ENCODE measurements at places on chromosomes 1 and 21.

DNA sequence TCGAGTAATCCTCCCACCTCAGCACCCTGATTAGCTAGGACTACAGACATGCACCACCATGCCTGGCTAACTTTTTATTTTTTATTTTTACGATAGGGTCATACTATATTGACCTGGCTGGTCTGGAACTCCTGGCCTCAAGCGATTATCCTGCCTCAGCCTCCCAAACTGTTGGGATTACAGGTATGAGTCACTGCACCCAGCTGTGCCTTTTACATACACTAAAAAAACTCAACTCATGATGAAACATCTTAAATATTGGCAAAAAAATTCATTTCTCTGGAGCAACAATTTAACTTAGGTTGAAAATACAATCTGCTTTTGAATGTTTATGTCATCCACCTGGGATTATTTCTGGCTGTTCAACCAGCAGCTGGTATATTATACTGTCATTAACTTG, 598.3 kb upstream of the ZP4 start:
- no peak for DNase-seq

GRCh38 chr1:24850328-24850920, 79.7 kb downstream of the RUNX3 start:
- DNase-seq, result no peak

DNA sequence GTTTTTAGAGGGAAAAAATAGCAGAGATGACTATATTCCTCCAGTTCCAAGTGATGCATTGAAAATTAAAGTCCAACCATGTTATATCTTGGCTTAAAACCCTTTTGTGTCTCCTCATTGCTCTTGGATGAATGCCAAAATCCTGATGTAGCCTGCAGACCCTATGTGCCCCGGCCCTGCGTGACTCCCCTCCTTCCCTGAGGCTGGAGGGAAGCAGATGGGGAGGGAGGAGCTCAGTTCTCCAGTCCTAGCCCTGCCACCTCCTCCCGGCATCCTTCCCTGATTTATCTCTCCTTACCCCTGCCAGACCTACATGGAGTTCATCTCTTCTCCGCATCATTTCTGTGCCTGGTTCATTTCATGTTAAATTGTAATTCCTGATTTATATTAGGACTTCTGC, 397.4 kb downstream of the PTPRU start:
- DNase-seq, result no peak

- no peak for DNase-seq
These were observed 112.3 kb upstream of the NFIA start for GRCh38 chr1:60969971-60970509.

DNA sequence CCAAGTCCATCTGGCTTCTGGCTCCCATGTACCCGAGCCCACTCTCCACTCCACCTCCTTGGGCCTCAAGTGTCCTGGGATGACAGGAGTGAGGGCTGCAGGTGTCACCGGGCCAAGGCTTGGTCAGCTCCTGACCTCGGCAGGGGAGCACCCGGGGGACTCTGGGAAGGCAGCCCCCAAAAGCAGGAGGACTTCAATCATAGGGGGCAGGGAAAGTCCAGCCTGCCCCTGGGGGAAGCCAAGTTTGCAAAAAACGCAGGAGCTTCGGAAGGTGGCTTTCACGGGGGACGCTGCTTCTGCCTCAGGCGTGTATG, 56.8 kb downstream of the KCNAB2 start:
- no peak for DNase-seq

- DNase-seq, result peak; percentile 22
These were observed 120.0 kb downstream of the PEX14 start for GRCh38 chr1:10594595-10595223.

DNA sequence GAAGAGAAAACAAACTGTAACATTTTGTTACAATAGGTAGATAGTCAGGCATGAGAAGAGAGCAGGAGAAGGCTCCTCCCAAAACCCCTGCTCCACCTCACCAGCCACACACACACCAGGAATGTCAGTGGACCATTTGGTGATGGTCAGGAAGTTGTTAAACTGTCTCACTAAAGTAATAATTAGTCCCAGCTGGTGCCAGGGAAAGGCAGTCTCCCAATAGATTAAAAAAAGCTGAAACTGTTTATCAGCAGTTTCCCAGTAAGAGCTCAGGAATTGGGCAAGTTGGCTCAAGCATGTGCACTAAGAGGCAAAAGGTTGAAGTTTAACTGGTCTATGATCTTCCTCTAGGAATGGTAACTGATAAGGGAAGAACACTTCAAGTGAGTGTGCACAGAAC, 249.6 kb downstream of the COL11A1 start:
- DNase-seq, result no peak

GRCh38 chr21:42580793-42581321, 67.2 kb downstream of the SLC37A1 start:
- DNase-seq, result no peak

DNA sequence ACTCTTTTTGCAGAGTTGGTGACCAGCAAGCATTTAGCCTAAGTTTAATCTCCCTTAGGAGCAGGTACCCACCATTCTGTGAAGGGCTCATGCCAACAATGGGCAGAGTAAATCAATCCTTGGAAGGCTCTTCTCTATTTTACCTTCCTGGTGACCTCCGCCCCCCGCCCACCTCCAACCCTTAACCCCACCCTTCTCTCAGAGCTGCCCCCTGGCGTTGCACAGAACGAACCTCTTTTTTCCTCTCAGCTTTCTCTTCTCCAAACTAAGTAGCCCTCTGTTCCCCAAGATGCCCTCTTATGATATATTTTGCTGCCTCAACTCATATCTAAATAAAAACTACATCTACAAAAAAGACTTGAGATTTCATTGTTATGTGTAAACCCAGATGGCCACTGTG, 186.8 kb downstream of the SEC16B start:
- no peak for DNase-seq

GRCh38 chr1:221141606-221142285, 262.5 kb downstream of the HLX start:
- no peak for DNase-seq

DNA sequence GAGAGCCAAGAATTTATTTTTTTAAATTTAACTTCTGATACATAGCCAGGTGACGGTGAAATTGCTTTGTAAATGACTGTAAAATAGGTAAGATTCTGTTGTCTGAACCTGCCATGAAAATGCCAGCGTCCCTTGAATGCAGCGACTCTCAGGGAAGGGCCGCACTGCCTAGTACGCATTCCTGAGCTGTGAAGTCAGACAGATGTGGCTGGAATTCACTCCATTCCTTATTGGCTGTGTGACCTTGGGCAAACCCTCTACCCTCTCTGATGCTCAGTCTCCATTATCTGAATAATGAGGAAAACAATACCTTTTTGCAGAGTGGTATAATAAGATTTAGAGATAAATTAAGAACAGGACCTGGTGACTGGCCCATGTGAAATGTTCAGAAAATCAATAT, 167.1 kb upstream of the DAB1 start:
- no peak for DNase-seq

GRCh38 chr1:203638103-203638475, 11.5 kb downstream of the ATP2B4 start:
- DNase-seq, result no peak

GRCh38 chr1:204350312-204350711, 9.4 kb downstream of the PLEKHA6 start:
- DNase-seq, result no peak

GRCh38 chr1:216410026-216410425, 13.2 kb downstream of the USH2A start:
- DNase-seq, result no peak

- no peak for DNase-seq
These were observed 81.0 kb downstream of the PLPPR5 start for GRCh38 chr1:98923667-98924066.

GRCh38 chr1:67818725-67819301, 14.5 kb downstream of the GNG12 start:
- no peak for DNase-seq

DNA sequence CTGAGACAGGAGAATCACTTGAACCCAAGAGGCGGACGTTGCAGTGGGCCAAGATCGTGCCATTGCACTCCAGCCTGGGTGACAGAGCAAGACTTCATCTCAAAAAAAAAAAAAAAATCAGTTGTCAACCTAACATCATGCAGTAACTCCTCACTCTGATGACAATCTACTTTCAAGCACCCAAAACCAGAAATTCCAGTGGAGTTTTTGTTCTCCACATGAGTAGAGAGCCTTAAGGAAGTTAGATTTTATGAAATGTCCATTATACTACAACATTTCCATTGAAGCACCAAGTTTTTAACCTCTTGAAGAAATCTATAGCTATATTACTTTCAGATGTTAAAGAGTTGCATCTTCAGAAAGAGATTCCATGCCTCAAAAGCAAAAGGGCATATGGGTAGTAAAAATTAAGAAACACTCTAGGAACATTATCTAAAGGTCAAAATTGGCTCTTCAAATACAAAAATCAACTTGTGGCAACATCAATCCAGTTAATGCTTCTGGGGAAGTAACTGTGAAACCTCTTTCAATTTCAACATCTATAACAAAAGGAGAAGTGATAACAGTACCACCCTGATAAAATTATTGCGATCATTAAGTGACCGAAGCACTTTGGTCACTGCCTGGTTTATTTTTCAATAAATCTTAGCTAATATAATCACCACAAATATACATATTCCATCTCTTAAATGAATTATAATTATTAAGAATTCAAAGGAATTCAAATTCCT, 7.7 kb downstream of the LPGAT1 start:
- no peak for DNase-seq

GRCh38 chr1:119327450-119328155, 41.0 kb upstream of the HAO2 start:
- peak; percentile 48 for DNase-seq

- DNase-seq, result no peak
These were observed 33.4 kb upstream of the TLR5 start for GRCh38 chr1:223176437-223176836.

DNA sequence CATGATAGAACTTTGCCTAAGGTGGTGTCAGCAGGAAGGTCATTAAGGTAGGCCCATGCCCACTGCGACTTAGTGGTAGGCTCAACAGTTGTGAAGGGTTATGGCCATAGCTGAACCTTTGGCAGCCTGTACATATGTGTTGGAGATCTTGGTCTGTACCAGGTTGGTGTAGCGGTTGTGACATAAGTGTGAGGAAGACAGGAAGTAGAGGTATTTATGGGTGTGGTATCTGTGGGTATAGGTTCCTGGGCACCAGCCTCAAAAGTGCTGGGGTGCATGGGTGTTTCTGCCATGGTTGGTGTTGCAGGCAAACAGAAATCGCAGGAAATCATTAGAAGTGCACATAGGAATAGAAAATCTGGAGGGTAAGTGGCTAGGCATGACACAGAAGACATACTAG, 18.6 kb upstream of the LRIF1 start:
- no peak for DNase-seq

DNA sequence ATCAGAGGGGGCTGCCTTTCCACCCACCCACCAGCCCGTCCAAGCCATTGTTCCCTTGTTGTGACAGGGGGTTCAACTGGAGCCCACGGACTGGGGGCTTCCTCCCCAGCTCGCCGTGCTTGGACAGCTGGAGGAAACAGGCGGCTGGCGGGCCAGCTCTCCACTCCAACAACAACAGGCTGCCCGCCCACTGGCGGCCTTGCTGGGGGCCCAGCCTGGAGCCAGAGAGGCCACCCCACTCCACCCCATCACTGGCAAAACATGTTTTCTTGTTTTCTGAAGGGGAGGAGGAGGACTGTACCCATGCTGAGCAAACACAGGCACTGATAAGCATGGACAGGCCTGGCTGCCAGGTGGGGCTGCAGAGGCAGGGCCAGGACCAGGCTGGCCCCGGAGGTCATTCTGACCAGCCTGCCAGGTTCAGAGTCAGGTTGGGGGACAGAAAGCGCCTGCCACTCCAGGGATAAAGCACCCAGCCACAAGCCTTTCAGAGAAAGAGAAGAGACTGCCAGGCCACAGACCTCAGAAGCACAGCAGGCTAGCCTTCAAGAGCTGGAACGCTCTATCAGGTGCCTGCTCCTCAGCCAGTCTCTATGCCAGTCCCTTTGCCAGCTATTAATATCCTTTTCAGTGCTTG, 32.8 kb downstream of the GJA4 start:
- DNase-seq, result no peak

DNA sequence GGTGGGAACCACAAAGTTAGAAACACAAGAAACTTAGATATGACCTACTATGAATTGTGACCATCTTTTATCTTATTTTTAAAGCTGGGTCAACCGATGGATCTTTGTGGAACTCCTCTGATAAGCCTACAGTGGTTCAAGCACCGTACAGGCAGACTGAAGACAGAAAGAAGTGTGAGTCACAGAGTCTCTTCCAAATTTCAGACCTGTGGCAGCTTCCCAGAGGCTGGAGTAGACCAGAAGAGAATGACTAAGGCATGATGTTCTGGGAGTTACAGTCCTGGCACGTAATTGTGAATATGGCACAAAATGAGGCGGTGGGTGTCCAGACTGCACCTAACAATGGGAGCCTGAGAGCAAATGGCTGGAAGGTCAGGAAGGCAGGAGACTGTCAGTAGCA, 70.0 kb downstream of the LMO4 start:
- no peak for DNase-seq

DNA sequence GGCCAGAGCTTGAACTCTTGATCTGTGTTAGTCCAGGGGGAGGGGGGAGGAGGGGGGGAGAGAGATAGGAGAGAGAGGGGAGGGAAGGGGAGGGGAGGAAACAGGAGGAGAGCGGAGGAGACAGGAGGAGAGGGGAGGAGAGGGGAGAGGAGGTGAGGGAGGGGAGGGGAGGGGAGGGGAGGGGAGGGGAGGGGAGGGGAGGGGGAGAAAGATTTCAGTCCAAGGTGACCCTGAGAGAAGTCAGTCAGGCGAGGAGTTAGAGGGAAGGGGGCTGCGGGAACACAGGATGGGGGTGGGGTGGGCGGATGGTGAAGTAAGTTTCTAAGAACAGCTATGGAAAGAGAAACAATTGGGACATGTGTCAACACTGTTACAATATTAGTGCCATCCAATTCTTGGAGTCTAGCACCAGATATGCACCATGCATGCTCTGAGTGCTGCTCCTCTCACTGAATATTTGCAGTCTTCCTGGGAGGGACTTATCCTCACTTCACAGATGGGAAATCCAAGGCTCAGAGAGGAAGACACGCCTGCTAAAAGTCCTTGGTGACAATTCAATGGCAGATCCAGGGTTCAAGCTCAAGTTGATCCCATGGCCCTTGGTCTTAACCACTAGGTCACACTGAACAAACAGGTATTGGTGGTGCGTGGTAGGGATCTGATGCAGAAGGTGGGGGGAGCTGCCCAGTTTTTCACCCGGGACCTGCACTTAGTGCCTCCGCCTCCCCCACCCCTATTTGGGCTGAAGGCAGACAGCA, 42.5 kb upstream of the ECE1 start:
- no peak for DNase-seq

DNA sequence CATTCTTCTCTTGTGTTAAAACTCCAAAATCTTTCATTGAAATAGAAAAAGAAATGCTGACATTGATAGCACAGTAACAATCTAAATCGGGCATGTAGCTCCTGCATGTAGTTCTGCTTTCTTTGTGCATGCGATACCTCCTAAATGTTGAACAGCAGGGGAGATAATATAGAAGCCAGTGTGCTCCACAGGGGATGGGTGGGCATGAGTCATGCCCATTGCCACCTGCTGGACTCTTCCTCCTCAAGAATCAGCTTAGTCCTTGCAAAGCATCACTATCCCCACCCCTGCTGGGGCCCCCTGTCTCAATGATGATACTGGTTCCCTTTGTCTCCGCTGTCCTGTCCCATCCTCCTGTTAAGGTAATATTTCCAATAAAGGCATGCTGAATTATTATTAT, 203.0 kb downstream of the RWDD3 start:
- no peak for DNase-seq

Data from GM06990 (cell line).